Type B pancreatic cell (in vitro differentiated cells): ENCODE measurements at places on chromosomes 7 and 10. TPM values are rescaled to one million over a fixed set of nuclear protein-coding genes. Genes with fewer than 3 reads are reported as not detected.

Gene WNT2
- 2.4 and 2.8 TPM in 2 replicates for total RNA-seq

Gene EMX2
- total RNA-seq: 24.7 and 29.9 TPM in 2 replicates

Gene TACC2
- total RNA-seq: 67.0 and 71.2 TPM in 2 replicates

DNA sequence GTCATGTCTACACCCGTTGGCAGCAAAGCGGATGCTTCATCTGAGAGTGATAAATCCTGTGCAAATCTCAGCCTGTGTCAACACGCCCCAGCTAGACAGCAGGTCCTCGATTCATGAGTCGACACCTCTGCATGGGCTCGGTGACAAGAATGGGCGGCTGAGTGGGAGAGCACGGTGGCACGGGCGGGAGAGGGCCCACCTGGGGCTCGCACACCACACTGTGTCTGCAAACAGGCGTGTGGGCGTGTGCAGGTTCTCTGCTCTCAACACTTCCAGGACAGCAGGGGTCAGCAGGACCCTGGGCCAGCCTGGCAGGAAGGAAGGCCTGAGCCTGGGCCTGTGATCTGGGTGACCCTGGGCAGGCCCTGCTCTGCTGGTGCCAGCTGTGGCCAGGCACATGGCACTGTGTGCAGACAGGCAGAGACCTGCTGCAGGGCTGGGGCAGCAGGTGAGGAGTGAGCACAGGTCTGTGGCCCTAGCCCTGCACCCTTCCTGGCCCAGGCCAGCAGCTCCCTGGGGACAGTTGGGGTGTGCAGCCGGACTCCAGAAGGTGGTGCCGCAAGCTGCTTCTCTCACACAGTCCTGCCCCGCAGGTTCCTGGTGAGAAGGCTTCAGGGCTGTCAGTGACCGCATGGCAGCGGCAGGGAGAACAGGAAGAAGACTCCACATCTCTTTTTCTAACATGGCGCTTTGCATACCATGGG is 216.4 kb downstream of the ELFN1 start:
- DNase-seq: no peak

DNA sequence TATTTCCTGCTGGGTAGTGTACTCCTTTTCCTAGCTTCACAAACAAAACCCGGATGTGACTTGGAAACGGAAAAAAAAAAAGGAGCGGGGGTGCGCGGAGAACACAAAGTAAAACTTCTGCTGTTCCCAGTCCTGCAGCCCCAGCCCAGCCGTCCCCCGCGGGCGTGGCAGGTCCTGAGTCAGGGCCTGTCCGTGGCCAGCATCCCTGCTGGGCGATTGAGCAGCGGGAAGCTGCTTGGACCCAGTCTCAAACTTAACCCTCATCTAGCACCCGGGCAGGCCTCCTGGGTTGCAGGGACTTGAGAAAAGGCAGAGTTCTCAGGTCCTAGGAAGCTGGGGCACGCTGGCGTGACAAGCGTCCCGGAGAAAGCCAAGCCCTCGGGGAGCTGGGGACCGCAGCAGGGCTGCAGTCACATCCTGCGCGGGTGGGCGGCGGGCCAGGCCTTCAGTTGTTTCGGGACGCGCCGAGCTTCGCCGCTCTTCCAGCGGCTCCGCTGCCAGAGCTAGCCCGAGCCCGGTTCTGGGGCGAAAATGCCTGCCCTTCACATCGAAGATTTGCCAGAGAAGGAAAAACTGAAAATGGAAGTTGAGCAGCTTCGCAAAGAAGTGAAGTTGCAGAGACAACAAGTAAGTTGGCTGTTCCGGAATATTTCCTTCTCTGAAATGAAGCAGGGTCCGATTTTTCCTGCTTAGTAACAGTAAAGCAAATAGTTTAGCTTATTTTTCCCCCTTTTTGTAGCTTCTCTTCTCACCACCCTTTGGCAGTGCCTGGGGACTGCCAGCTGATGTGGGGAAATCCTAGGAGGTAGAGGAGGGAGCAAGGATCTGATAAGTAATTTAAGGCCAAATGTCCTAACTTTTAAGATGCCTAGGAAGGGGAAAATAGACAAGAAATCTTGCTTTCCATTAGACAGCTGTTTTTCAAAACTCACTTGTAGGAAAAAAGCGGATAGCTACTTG is at the start of gene GNG11:
Gene GNG11 (plus strand): TSS at position 129 of the 960 bp plus-strand sequence. CDS start 403 bp downstream, at position 532.
- peak; percentile 72 for DNase-seq

GRCh38 chr10:7243139-7243538 is 167.7 kb downstream of the SFMBT2 start:
- DNase-seq: no peak

GRCh38 chr7:57198801-57199200 is 66.6 kb upstream of the ZNF479 start:
- DNase-seq: no peak
